ENCODE measurements at places on chromosomes 7 and 10.
A peak's percentile ranks its signal among the peaks of the same experiment; 100 is the strongest.

- peak; percentile 6 for DNase-seq
Measured at GRCh38 chr7:23261843-23262452, 15.4 kb downstream of the GPNMB start.

GRCh38 chr7:141462958-141463357 is 88.3 kb upstream of the AGK start:
- DNase-seq, result no peak

GRCh38 chr7:1543826-1544177 is 12.2 kb downstream of the TMEM184A start:
- DNase-seq, result no peak

DNA sequence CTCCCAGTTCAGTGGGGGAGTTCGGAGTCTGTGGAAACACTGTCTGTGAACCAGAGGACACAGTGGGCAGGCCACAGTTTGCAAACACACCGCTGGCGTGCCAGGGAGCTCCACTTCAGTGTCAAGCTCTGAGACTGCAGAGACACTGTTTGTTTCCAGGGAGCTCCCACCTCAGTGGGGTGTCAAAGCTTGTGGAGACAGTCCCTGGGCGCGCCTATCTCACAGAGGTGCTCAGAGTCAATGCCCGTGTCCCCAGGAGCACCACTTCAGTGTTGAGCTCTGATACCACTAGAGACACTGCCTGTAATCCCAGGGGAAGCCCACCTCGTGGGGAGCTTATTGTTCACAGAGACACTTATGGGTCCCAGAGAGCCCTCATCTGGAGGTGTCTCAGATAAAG is 4.3 kb downstream of the MYO1G start:
- no peak for DNase-seq

DNA sequence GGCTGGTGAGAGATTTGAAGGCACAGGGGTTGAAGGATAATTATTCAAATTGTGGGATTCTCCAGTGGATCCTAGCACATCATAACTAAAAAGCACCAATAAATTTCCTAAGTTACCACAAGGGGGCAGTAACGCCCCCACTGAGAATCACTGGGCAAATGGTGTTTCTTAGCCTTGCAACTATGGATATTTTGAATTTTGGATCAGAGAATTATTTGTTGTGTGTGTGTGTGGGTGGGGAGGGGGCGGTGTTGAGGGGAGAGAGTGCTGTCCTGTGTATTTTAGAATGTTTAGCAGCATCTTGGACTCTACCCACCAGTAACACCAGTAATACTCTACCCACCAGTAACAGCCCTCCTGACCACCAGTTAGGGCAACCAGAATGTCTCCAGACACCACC is 63.3 kb upstream of the PRKG1 start:
- DNase-seq, result no peak

DNA sequence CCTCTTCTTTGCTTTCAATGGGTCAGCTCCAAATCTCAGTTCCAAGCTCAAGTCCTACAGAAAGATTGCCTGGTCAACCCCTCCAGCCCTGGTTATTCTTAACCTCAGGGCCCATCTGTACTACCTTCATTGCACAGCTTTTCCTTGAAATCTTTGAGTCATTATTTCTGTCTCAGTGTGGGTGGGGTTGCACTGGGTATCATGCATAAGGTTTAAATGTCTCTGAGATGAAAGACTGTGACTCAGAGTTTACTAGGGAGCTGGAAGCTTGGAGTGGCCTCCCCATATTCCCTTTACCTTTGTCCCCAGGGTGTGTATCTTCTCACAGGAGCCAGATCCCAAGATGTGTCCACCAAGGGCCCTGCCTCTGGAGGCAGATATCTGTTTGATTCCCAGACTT is 3.3 kb upstream of the OR6V1 start:
- DNase-seq, result no peak

Measured in amygdala (tissue), 56 donors.